ENCODE measurements at places on chromosomes 3 and 15.

DNA sequence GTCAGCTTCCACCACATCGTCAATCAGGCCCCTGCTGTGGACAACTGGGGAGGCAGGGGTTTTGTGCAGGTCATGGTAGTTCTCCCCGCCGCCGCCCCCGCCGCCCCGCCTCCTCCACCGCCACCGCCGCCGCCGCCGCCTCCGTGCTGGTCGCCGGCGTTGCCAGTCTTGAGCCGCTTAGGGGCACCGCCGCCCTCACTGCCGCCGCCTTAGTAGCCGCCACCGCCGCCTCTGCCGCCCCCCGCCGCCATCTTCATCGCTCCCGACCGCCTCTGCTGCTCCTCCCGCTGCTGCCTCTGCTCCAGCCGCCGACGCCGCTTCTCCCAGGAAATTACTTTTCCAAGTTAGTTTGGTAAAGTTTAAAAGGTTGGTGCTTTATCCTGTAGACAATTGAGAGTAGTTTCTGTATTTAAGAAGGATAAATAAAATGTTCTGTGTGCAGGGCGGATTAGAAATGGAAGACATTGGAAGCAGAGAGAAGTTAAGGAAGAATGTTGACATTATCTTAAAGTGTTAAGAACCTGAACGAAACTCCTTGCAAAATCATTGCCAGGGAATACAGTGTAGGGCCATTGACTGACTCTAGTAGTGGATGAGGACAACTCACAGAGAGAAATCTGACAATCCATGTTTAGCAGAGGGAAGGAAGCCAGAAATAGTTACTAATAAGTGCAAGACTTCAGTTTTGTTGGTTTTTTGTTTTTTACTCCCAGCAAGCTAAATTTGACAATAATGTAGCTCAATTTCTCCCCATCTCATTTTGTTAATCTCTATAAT lies 53.0 kb upstream of the GOLGA8A start:
- DNase-seq: no peak

DNA sequence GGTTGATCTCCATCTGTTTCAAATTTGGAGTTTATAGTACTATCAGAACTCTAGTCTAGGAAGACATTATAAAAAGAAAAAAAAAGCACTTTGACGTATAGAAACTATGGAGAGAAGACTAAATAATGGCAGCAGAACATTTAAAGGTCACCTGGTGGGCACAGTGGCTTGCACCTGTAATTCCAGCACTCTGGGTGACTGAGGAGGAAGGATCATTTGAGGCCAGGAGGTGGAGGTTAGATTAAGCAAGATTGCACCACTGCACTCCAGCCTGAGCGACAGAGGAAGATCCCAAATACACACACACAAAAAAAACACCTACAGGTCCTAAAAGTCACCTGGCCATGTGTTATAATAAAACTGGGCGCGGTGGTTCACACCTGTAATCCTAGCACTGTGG lies 13.8 kb downstream of the SIN3A start:
- DNase-seq: no peak

- DNase-seq: no peak
Observed at GRCh38 chr3:67765575-67765974, 111.2 kb upstream of the SUCLG2 start.

GRCh38 chr3:129827765-129828164 lies 65.7 kb downstream of the TMCC1 start:
- DNase-seq: no peak

DNA sequence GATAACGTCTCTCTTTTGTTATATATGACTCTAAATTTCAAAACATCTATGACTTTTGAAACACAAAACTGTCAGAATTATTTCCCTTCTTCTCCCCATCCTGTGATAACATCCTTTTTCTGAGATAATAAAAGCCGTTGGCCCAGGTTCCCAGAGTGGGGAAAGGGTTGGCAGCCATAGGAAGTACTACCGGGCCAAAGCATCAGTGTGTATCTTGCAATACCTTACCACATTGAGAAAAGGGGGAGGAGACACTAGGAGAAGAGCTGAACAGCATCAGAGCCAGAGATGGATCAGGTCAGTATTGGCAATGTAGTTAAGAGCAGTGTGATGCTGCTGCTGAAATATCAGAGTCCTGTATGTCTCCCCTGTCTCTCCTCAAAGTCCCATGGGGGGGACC lies 210.0 kb upstream of the PROK2 start:
- DNase-seq: no peak

GRCh38 chr15:98924401-98925049 lies 83.1 kb downstream of the PGPEP1L start:
- no peak for DNase-seq
